ENCODE measurements at places on chromosomes 1 and 21. TPM values are rescaled to one million over a fixed set of nuclear protein-coding genes. Genes with fewer than 3 reads are reported as not detected.
A peak's percentile ranks its signal among the peaks of the same experiment; 100 is the strongest.

The SLC30A10 gene
- total RNA-seq: not detected

The RNU1-1 gene
- 1,438 TPM for total RNA-seq

The FCER1G gene
- not detected for total RNA-seq

The FAM72B gene
- 1.3 TPM for total RNA-seq

The GJA8 gene
- total RNA-seq: not detected

The TMPRSS15 gene
- not detected for total RNA-seq

The SPATA17 gene
- total RNA-seq: not detected

The SPAG17 gene
- not detected for total RNA-seq

The PPP2R5A gene
- 12.2 TPM for total RNA-seq

The ZBED6 gene
- 38.7 TPM for total RNA-seq

The AP4B1 gene
- total RNA-seq: 16.8 TPM

The PSMG1 gene
- total RNA-seq: 66.4 TPM

DNA sequence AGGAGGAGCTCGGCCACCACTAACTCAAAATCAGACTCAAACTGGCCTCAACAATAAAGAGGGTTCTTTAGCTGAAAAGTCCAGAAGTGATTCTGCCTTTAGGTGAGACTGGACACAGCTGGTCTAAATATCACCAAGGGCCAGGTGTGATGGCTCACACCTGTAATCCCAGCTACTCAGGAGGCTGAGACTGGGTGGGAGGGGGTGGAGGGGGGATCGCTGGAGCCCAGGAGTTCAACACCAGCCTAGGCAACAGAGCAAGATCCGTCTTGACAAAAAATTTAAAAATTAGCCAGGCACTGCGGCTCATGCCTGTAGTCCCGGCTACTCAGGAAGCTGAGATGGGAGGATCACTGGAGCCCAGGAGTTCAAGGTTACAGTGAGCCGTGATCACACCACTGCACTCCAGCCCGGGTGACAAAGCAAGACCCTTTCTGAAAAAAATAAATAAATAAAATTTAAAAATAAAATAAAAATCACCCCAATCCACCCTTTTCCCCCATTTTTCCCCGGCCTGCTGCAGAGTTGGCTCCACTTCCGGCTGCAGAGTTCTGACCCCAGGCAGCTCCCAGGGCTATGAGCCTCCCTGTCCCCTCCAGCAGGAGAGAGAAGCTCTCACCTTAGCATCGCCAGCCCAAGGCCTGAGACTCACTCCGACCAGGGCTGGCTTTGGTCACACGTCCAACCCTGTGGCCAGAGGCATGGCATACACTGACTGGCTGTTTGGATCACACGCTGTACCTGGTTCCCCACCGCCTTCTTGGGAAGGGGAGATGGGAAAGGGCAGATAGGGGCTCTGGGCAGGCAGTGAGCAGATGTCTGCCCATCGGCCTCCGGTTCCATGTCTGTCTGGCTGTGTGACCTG, 87.3 kb upstream of the IFFO2 start:
- H3K4me1 ChIP-seq: peaks cover 17% of the 10 kb centered on the region
- H3K27ac ChIP-seq: no peak overlapping the region
- peaks cover 7% of the 10 kb centered on the region for H3K27me3 ChIP-seq
- no peaks in the 10 kb centered on the region for H3K36me3 ChIP-seq

GRCh38 chr21:44013380-44014088, 1.4 kb downstream of the TRAPPC10 start:
- H3K4me1 ChIP-seq: peaks cover 70% of the 10 kb centered on the region
- peak overlapping the region; percentile 87 for H3K27ac ChIP-seq
- H3K4me3 ChIP-seq: peak overlapping the region; percentile 82
- no peaks in the 10 kb centered on the region for H3K36me3 ChIP-seq
- no peaks in the 10 kb centered on the region for H3K27me3 ChIP-seq

DNA sequence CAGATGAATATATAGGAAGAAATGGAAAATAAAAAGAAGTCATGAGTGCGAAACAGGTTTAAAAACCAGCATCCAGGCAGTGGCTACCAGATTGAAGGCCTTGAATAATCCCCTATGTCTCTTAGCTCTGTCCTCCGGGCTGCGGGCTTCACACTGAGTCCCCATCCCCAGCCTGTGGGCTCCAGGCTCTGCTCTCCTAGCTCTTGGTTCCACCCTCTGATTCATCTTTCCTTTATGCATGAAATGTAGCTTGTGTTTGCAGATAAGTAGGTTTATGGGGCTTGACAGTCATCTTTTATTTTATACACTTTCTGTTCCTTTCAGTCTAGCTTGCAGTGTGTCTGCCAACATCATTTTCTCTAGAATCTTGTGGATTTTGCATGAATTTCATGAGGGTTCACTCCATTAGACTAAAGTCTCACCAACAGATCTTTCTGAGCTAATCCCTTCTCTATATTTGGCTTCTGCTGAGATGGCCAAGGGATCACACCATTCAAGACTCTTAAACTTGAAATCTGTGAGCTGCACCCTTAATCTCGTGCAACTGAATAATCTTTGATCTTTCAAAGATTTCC, 174.5 kb downstream of the PLPPR4 start:
- peaks cover 10% of the 10 kb centered on the region for H3K4me1 ChIP-seq
- no peak for DNase-seq
- H3K36me3 ChIP-seq: no peaks in the 10 kb centered on the region
- peaks cover 9% of the 10 kb centered on the region for H3K27me3 ChIP-seq
- no peak overlapping the region for H3K4me3 ChIP-seq

DNA sequence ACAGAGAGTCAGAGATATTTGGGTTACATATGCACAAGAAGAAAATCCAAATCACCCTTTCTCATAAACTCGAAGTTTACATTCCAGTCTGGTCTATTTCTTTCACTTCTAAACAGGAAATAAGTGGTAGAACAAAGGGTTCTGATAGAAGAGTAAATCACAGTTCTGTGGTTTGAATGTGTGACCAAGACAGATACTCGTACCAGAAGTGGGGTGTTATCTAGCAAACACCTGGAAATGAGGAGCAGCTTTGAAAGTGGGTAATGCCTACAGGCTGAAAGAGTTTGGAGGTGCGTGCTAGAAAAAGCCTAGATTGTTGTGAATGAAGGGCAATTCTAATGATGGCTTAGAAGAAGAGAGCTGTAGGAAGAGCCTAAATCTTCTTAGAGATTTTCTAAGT, 74.7 kb downstream of the FH start:
- H3K4me3 ChIP-seq: no peak overlapping the region
- H3K36me3 ChIP-seq: peaks cover 4% of the 10 kb centered on the region
- no peaks in the 10 kb centered on the region for H3K4me1 ChIP-seq
- no peaks in the 10 kb centered on the region for H3K27me3 ChIP-seq
- no peak for DNase-seq

DNA sequence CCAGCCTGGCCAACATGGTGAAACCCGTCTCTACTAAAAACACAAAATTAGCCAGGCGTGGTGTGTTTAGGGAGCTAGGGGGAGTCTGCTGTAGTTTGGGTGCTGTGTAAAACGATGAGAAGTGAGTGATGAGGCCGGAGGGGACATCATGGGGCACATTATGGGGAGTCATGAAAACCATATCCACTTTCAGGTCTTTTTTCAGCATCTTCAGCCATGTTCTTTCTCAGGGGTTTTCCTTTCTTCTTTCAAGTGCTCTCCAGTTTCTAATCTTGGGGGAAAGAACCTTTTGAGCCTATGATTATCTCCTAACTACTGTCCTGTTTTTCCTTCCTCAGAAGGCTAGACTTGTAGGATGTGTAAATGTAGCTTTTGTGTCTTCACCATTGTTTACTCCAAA, 14.4 kb downstream of the KDM4A start:
- no peak overlapping the region for H3K27ac ChIP-seq
- no peak overlapping the region for H3K4me3 ChIP-seq
- peaks cover 55% of the 10 kb centered on the region for H3K36me3 ChIP-seq
- DNase-seq: no peak

GRCh38 chr1:110309139-110309538, 30.0 kb upstream of the RBM15 start:
- H3K27me3 ChIP-seq: peaks cover 7% of the 10 kb centered on the region
- no peak for DNase-seq
- no peak overlapping the region for H3K27ac ChIP-seq
- no peaks in the 10 kb centered on the region for H3K36me3 ChIP-seq
- H3K4me3 ChIP-seq: no peak overlapping the region

GRCh38 chr1:60621368-60621851, 461.0 kb upstream of the NFIA start:
- H3K27me3 ChIP-seq: no peaks in the 10 kb centered on the region
- H3K36me3 ChIP-seq: no peaks in the 10 kb centered on the region

DNA sequence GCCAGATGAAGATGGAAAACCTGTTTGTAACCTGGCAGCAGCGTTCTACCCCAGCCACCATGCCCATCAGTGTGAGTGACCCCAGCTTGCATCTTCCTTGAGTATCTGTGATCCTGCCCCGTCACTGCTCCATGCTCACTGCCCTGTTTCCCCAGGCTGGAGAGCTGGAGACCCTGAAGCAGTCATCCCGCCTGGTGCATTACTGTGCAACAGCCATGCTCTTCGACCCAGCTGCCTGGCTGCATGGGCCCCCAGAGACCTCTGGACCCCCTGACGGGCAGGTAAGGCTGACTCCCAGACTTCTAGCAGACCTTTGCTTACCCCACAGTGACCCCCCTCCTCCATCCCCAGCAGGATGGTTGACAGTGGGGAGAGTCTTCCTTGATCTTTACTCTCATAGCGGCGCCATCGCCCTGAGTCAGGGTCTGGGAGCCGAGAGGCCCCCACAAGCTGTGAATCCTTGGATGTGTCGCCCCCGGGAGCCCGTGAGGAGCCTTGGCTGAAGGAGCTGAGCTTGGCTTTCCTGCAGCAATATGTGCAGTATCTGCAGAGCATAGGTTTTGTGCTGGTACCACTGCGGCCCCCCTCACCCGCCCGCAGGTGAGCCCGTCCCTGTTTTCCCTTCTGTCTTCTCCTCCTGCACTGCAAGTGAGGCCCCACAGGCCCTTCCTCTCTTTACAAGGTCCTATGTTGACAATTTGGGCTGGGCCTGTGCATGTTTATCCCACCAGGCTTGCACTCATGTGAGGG, 10.4 kb downstream of the HYI start:
- H3K36me3 ChIP-seq: peaks cover 33% of the 10 kb centered on the region
- no peak for DNase-seq
- H3K27ac ChIP-seq: no peak overlapping the region
- H3K4me3 ChIP-seq: no peak overlapping the region

- H3K36me3 ChIP-seq: no peaks in the 10 kb centered on the region
- no peak for DNase-seq
These were observed 44.3 kb downstream of the LAMC2 start for GRCh38 chr1:183230413-183230812.

GRCh38 chr1:199362996-199363395, 664.5 kb upstream of the NR5A2 start:
- H3K27ac ChIP-seq: no peak overlapping the region
- no peak for DNase-seq
- no peak overlapping the region for H3K4me3 ChIP-seq
- H3K4me1 ChIP-seq: no peaks in the 10 kb centered on the region

DNA sequence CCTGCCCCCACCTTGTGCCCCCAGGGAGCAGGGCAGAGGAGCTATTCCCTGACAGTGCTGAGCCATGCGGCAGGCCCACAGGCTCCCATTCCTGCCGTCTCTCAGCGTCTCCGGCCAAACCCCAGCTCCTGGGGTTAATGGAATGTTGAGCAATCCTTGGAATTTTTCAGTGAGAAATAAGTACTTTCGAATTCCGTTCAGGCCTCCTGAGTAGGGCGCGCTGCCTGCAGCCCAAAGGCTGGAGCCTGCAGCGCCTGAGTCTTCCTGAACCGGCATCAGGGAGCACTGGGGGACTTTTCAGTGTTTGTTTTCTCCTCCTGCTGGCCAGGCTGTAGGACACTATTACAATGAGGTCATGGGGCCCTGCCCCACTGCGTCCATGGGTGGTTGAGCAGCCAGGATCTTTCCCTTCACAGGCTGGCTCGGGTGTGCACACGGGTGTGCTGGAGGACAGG, 33.3 kb upstream of the CSF1 start:
- DNase-seq: no peak
- H3K4me1 ChIP-seq: peaks cover 72% of the 10 kb centered on the region
- no peaks in the 10 kb centered on the region for H3K27me3 ChIP-seq
- H3K36me3 ChIP-seq: no peaks in the 10 kb centered on the region
- peak overlapping the region; percentile 55 for H3K4me3 ChIP-seq

DNA sequence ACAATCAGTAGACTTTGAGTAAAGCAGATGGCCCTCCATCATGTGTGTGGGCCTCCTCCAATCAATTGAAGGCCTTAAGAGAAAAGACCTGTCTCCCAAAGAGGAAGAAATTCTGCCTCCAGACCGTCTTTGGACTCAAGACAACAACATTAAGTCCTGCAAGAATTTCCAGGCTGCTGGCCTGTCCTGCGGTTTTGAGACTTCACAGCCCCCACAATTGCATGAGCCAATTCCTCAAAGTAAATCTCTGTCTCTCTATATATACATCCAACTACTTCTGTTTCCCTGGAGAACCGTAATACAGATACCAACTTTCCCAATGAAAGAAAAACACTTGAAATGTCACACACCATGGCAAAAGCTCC, 16.4 kb downstream of the REG4 start:
- no peak overlapping the region for H3K27ac ChIP-seq
- DNase-seq: no peak
- no peak overlapping the region for H3K4me3 ChIP-seq
- peaks cover 2% of the 10 kb centered on the region for H3K27me3 ChIP-seq
- no peaks in the 10 kb centered on the region for H3K36me3 ChIP-seq

- no peak overlapping the region for H3K4me3 ChIP-seq
- DNase-seq: no peak
- H3K4me1 ChIP-seq: peaks cover 7% of the 10 kb centered on the region
- no peaks in the 10 kb centered on the region for H3K27me3 ChIP-seq
- peaks cover 36% of the 10 kb centered on the region for H3K36me3 ChIP-seq
These were observed 23.4 kb upstream of the IKBKE start for GRCh38 chr1:206446688-206447421.

- H3K4me1 ChIP-seq: peaks cover 6% of the 10 kb centered on the region
- H3K27ac ChIP-seq: no peak overlapping the region
These were observed 46.0 kb downstream of the VPS26C start for GRCh38 chr21:37220981-37221664.

GRCh38 chr1:168529518-168529917, 14.3 kb downstream of the XCL2 start:
- no peak for DNase-seq
- H3K4me1 ChIP-seq: no peaks in the 10 kb centered on the region
- no peak overlapping the region for H3K4me3 ChIP-seq
- no peaks in the 10 kb centered on the region for H3K27me3 ChIP-seq
- H3K36me3 ChIP-seq: peaks cover under 1% of the 10 kb centered on the region
- H3K27ac ChIP-seq: no peak overlapping the region

GRCh38 chr1:213439703-213440102, 388.7 kb downstream of the RPS6KC1 start:
- no peaks in the 10 kb centered on the region for H3K4me1 ChIP-seq
- H3K4me3 ChIP-seq: no peak overlapping the region
- H3K27ac ChIP-seq: no peak overlapping the region
- peaks cover 11% of the 10 kb centered on the region for H3K27me3 ChIP-seq

DNA sequence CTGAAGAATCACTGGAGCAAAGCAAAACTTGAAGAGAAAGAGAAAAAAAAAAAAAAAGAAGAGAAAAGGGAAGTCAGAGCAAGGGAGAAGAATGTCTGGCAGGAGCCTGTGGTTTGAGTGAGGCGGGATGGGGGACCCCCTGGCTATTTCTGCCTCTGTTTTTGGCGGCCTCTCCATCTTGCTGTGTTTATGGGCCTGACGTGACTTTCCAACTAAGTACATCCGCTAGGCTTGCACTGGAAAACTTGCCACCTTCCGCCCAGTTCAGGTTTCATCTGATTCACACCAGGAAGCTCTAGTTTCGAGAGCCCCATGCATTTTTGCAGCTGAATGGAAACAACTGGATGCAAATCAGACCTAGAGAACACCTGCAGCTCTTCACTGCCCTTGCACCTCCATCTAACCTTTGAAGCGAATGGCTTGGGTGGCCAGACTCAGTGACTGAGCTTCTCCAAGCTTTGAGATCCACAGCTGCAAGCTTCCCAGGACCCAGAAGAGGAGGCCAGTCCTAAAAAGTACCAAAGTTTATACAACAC, 28.0 kb downstream of the TBX15 start:
- peaks cover 57% of the 10 kb centered on the region for H3K4me1 ChIP-seq
- no peaks in the 10 kb centered on the region for H3K27me3 ChIP-seq
- H3K27ac ChIP-seq: peak overlapping the region; percentile 87
- peak overlapping the region; percentile 17 for H3K4me3 ChIP-seq

Measured in chondrocyte (in vitro differentiated cells).